ENCODE measurements at places on chromosomes 2 and 18.

GRCh38 chr2:80438686-80439085 is 134.1 kb upstream of the LRRTM1 start:
- H3K36me3 ChIP-seq = no peaks in the 10 kb centered on the region
- no peaks in the 10 kb centered on the region for H3K4me1 ChIP-seq
- no peak overlapping the region for H3K27ac ChIP-seq
- H3K4me3 ChIP-seq = no peak overlapping the region
- H3K27me3 ChIP-seq = no peaks in the 10 kb centered on the region

DNA sequence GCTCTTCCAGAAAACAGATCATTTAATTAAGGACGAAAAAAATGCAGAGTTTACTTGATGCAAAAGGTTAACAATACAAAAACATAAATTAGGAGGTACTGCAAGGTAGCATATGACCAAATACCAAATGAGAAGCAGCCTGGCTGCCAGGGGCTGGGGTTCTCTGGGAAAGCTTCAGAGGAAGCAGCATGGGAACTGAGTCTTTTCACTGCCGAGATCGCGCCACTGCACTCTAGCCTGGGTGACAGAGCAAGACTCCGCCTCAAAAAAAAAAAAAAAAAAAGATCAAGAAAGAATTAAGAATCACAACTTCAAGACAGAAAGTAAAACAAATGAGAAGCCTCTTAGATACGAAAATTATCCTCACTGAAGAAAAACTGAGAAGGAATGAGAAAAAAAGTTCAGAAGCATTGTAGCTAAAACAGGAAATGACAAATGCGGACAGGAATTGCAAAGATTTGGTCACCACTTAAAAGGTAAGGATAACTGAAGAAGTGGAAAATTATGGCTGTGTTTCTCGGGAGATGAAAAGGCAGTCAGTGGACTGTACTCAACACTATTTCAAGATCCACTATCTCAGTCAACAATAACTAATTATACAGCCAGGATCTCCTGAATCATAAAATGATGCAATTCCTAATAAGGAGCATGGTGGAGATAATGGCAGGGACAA is 4.3 kb downstream of the SEPTIN10 start:
- peaks cover 33% of the 10 kb centered on the region for H3K4me1 ChIP-seq
- peak overlapping the region; percentile 88 for H3K27ac ChIP-seq
- no peak for DNase-seq
- peaks cover 29% of the 10 kb centered on the region for H3K36me3 ChIP-seq
- H3K27me3 ChIP-seq = no peaks in the 10 kb centered on the region

DNA sequence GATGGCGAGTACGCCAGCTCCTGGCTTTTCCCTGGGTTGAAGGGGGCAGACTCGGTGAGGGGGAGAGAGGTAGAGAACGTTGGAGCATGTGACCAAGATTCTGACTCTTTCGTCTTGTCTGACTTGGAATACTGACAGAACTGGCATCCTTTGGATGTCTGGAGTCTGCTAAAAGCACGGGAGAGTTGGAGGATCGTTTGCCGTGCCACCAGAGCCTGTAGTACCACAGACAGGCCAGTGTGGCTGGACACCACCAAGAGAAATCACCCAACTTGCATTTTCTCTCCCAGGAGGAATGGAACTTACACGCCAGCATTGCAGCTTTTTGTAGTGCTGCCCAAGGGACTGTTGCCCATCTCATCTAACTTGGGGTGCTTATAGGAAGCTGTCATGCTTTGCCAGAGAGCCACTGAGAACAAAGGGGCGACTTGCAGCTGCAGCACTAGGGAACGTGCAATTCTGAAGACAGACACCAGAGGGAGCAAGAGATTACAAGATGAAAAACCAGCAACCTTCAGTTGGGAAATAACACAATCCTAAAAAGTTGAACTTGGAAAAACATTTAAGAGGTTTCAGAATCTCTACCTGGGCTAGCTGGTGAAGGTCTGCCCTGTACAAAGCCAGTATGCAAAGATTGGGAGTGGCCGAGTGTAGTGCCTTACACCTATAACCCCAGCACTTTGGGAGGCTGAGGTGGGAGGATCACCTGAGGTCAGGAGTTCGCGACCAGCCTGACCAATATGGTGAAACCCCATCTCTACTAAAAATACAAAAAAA is 24.1 kb downstream of the PSMG2 start:
- H3K27ac ChIP-seq = no peak overlapping the region
- H3K4me3 ChIP-seq = no peak overlapping the region
- H3K36me3 ChIP-seq = peaks cover 25% of the 10 kb centered on the region
- DNase-seq = peak; percentile 80
- H3K4me1 ChIP-seq = no peaks in the 10 kb centered on the region
- no peaks in the 10 kb centered on the region for H3K27me3 ChIP-seq

GRCh38 chr2:233240897-233241296 is 10.6 kb upstream of the ATG16L1 start:
- H3K4me1 ChIP-seq = peaks cover 21% of the 10 kb centered on the region
- H3K27me3 ChIP-seq = no peaks in the 10 kb centered on the region
- H3K27ac ChIP-seq = no peak overlapping the region
- no peaks in the 10 kb centered on the region for H3K36me3 ChIP-seq

GRCh38 chr2:199762963-199763362 is 88.0 kb downstream of the FTCDNL1 start:
- H3K27ac ChIP-seq = no peak overlapping the region
- H3K4me1 ChIP-seq = no peaks in the 10 kb centered on the region
- DNase-seq = no peak
- H3K27me3 ChIP-seq = no peaks in the 10 kb centered on the region
- no peaks in the 10 kb centered on the region for H3K36me3 ChIP-seq
- H3K4me3 ChIP-seq = no peak overlapping the region

GRCh38 chr2:119254601-119255080 is 31.0 kb downstream of the STEAP3 start:
- H3K27ac ChIP-seq = no peak overlapping the region
- H3K4me3 ChIP-seq = no peak overlapping the region
- H3K4me1 ChIP-seq = peaks cover 22% of the 10 kb centered on the region
- no peaks in the 10 kb centered on the region for H3K27me3 ChIP-seq
- DNase-seq = no peak

GRCh38 chr2:95091885-95092555 is 29.6 kb downstream of the MRPS5 start:
- peaks cover 19% of the 10 kb centered on the region for H3K36me3 ChIP-seq
- DNase-seq = no peak
- H3K27ac ChIP-seq = no peak overlapping the region
- no peak overlapping the region for H3K4me3 ChIP-seq

- no peak overlapping the region for H3K27ac ChIP-seq
- no peaks in the 10 kb centered on the region for H3K27me3 ChIP-seq
- H3K4me1 ChIP-seq = no peaks in the 10 kb centered on the region
- DNase-seq = no peak
Observed at GRCh38 chr2:208297961-208298360, 31.9 kb downstream of the PIKFYVE start.

GRCh38 chr18:78741381-78742217 is 238.0 kb upstream of the SALL3 start:
- DNase-seq = no peak
- H3K27ac ChIP-seq = no peak overlapping the region
- H3K27me3 ChIP-seq = no peaks in the 10 kb centered on the region
- no peaks in the 10 kb centered on the region for H3K4me1 ChIP-seq
- H3K36me3 ChIP-seq = no peaks in the 10 kb centered on the region

DNA sequence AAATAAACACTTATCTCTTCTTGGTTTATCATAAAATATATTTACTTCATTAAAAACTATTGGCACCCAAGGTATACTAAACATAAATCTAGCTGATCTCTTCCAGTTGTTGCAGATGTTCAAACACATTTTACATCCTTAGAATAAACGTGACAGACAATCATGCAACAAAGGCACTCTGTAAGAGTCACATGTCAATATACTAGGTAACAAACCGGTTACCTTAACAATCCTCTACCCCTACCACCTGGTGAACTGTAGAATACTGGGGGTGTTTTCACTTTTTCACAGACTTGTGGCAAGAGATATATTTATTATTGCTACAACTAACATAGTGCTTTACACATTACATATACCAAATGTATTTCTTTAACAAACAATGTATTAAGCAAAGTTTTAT is 15.8 kb downstream of the STK17B start:
- H3K36me3 ChIP-seq = peaks cover 35% of the 10 kb centered on the region
- H3K4me1 ChIP-seq = no peaks in the 10 kb centered on the region
- H3K27me3 ChIP-seq = no peaks in the 10 kb centered on the region
- no peak overlapping the region for H3K27ac ChIP-seq
- DNase-seq = no peak
- H3K4me3 ChIP-seq = no peak overlapping the region

DNA sequence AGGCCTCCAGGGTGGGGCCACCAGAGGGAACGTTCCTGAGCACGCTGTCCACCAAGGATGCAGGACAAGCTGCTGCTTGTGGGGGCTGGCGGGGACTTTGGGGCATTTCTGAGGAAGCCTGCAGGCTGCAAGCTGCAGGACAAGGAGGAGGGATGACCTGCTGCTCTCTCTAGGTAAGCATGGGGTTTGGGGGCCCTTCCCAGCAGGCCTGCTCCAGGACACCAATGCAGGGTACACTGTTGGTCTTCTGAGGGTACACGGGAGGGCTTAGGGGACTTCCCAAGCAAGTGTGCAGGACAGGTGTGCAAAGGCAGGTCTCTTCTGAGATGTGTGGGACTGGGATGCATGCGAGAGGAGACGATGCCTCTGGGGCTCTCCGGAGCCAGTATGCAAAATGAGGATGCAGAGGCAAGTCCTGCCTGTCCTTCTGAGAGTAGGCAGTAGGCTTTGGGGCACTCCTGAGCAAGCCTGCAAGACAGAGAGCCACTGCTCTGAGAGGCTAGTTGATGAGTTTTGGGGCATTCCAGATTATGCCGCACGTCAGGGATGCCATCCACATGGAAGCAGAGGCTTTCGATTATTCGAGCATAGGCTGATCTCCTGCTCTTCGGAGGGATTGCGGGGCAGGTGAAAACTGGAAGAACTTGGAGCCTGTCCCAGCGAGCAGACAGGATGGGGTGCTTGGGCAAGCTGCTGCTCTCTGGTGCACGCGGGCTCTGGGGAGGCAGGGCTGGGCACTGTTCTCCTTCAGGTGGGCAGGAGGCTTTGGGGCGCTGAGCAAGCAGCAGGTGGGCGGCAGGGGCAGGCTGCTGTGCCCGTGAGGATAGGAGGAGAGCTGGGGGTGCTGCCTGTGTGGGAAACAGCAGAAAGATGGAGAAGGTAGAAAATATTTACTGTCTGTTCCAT is 44.6 kb downstream of the CNGA3 start:
- H3K4me1 ChIP-seq = no peaks in the 10 kb centered on the region
- H3K27ac ChIP-seq = no peak overlapping the region
- no peaks in the 10 kb centered on the region for H3K36me3 ChIP-seq
- no peak overlapping the region for H3K4me3 ChIP-seq
- H3K27me3 ChIP-seq = peaks cover 77% of the 10 kb centered on the region

- H3K27me3 ChIP-seq = no peaks in the 10 kb centered on the region
- no peak for DNase-seq
- no peak overlapping the region for H3K4me3 ChIP-seq
- no peaks in the 10 kb centered on the region for H3K4me1 ChIP-seq
- no peaks in the 10 kb centered on the region for H3K36me3 ChIP-seq
- no peak overlapping the region for H3K27ac ChIP-seq
Observed at GRCh38 chr18:32259553-32259952, 69.7 kb downstream of the MEP1B start.

DNA sequence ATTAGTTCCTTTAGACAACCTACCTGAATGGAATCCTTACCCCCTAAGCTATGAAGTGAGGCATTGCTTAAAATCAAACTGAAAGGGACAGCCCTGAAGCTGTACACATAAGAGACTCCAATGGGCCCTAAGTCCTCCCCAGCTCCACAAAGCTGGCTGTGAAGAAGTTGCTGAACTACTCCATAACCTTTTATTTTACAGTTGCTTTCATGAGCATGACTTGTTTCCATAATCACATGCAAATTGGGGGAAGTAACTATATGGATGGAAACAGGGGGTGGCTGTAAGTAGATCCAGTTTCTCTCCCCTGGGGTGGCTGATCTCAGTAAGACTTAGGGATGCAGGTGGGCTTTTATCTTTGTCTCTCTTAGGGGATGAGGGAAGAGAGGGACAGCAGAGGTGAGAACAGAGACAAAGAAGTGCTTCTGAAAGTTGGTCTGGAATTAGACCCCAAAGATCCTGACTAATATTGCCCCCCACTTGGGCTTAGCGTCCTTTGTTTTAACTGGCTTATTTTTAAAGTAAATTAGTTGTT is 5.5 kb downstream of the FZD5 start:
- peaks cover 51% of the 10 kb centered on the region for H3K4me1 ChIP-seq
- no peak for DNase-seq
- H3K27ac ChIP-seq = peak overlapping the region; percentile 27
- no peak overlapping the region for H3K4me3 ChIP-seq
- H3K27me3 ChIP-seq = no peaks in the 10 kb centered on the region

- H3K4me3 ChIP-seq = no peak overlapping the region
- H3K36me3 ChIP-seq = no peaks in the 10 kb centered on the region
- no peak overlapping the region for H3K27ac ChIP-seq
- no peak for DNase-seq
- no peaks in the 10 kb centered on the region for H3K4me1 ChIP-seq
Observed at GRCh38 chr2:218015586-218016521, 13.1 kb upstream of the TNS1 start.

DNA sequence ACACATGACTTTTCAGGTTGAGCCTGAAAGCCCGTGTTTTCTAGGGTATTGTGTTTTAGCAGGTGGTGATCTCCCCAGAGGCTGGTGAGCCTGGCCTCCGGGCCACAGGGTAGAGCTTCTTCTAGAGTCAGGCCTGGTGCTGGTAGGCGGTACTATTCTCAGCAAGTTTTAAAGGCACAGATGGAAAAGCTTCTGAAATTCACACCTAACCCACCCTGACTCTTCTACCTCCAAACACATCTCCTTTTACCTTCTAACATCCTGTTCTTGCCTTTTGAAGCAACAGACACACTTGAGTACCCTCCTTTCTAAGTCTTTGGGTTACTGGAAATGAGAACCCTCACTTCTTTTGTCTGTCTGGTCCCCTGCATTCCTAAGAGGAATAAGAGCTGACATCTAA is 191.1 kb downstream of the SETBP1 start:
- no peak overlapping the region for H3K27ac ChIP-seq
- H3K27me3 ChIP-seq = no peaks in the 10 kb centered on the region
- H3K4me3 ChIP-seq = no peak overlapping the region

- H3K4me3 ChIP-seq = no peak overlapping the region
- no peaks in the 10 kb centered on the region for H3K27me3 ChIP-seq
- no peak overlapping the region for H3K27ac ChIP-seq
- no peak for DNase-seq
- no peaks in the 10 kb centered on the region for H3K4me1 ChIP-seq
Observed at GRCh38 chr2:236979664-236980063, 106.0 kb upstream of the COPS8 start.

- no peaks in the 10 kb centered on the region for H3K4me1 ChIP-seq
- no peak overlapping the region for H3K27ac ChIP-seq
- no peak for DNase-seq
- H3K4me3 ChIP-seq = no peak overlapping the region
- no peaks in the 10 kb centered on the region for H3K36me3 ChIP-seq
Observed at GRCh38 chr2:190256087-190256486, 63.5 kb downstream of the HIBCH start.
